ENCODE measurements at places on chromosomes 11 and 22.

DNA sequence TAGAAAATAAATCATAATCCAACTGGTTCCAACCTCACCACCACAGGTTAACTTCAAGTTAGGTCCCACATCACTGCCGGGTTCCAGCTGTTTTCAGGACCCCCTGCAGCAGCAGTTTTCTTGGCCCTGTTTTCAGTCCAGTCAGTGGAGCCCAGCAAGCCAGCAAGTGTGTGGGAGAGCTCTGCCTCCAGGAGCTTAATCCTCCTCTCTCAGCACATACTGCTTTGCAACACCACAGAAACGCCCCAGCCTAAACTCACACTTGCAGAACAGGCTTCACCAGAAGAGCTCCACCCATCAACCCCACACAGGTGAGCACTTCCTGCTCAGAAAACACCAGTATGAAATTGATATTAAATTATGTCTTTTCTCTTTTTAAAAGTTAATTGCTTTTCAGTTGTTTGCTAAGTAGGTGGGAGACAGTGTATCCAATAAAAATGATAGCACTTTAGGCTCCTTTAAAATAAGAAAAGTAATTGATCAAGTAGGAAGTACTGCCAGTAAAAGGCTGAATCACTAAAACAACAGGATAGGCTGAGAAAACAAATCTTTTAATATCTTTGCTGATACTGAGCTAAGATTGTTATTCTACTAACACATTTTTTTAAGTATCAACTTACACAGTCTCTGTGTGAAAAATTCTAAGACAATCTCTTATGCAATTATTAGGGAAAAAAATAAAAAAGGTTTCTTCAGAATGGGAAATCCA lies 81.5 kb upstream of the TP53AIP1 start:
- peak; percentile 3 for DNase-seq

- DNase-seq, result peak; percentile 75
Observed at GRCh38 chr11:86523738-86524619, 148.4 kb downstream of the ME3 start.

DNA sequence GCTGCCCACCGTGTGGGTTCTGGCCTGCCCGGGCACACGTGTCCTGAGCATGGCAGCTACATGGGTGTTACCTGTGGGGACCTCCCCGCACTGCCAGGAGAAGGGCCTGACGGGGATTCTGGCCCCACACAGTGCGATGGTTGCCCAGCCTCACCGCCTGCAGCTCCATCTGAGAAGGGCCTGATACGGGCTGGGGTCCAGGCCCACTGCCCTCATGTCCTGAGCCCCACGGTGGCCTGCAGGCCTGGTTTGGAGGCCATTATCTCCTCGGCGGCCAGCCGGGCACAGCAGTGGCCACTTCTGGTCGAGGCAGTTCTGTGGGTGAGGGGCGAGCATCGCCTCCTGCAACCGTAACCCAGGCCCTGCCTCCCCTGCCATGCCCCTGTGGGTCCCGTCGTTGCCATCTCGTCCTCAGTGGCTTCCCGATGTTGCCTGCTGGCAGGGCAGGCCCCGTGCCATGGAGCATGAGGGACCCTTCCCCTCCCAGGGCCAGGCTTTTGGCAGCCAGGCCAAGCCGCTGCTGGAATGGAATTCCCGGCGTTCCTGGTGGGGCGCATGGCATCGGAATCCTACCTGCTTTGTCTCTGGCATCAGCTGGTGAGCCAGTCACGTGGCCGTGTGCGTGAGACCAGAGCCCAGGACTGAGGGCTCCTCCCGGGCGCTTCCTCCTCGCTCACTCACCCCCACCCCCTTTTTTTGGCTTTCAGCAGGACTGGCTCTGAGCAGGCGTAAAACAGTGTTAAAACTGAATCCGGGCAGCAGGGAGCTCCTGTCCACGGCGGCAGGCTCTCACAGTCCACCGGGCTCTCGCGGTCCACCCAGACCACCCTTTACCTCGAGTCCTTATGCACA lies 71.9 kb upstream of the PPARA start:
- peak; percentile 83 for DNase-seq

DNA sequence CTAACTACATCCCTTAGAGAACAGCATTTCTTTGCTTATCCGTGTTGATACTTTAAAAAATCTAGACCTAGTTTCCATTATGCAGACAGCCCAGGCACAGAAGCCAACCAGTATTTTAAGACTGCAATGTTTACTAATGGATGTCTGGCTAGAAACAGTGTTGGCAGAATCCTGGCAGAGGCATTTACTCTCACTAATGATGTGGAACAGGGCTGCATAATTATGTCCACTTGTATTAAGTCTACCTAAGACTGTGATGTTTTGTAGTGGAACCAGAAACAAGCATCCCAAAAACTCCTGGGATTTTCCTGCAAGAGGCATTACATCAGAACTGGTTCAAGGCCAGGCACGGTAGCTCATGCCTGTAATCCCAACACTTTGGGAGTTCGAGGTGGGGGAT lies 50.2 kb upstream of the PICALM start:
- no peak for DNase-seq

DNA sequence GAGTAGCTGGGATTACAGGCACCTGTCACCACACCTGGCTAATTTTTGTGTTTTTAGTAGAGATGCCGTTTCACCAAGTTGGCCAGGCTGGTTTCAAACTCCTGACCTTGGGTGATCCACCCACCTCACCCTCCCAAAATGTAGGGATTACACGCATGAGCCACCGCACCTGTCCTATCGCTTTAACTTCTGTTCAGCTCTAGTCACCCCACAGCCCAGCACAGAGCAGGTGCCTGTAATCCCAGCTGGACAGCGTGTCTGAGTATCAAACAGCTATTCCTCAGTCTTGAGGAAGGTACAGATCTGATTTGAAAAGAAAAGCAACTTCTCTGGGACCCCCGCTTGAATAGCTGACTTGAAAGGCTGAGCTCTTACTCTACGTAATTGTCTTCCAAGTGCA lies 149.1 kb downstream of the CTTN start:
- DNase-seq, result no peak

DNA sequence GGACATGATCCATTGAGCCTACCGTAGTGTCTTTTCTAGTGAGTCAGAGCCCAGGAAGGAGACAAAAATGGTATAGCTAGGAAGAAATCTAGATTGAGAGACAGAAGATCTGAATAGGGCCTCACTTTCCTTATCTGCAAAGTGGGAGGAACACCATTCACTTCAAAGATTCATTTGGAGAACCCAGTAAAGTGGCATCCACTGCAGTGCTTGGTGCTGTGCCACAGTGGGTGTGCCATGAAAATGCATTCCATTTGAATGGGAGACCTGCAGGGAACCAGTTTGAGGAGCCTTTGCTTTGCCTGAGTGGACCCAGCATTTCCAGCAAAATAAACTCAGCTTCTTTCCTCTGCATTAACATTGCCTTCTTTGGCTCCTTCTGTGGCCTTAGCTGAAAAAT lies 470.5 kb upstream of the CADM1 start:
- no peak for DNase-seq

DNA sequence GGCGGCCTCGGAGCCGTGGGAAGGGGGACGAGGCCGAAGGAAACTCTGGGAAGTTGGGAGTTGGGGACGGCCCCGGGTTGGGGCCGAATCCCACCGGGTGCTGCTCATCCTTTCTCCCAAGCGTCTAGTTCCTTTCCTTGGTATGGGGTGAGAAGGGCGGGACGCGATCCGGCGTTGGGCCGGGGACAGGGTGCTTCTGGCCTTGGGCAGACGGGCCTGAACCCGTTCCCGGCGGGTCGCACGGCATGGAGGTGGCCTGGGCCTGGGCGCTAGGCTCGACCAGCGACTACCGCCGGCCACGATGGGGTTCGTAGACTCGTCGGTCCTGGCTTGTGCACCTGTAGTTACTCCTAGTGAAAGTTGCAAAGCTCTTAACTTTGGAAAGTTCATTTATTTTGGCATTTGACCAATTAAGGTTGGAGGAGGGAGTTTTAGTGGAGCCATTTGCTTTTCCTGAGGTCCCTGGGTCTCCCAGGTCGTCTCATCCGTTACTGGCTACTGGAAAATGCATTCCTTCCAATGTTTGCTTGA lies 1.0 kb downstream of the SYT9 start:
- DNase-seq, result peak; percentile 6

GRCh38 chr11:82750643-82751139 lies 17.0 kb upstream of the FAM181B start:
- DNase-seq, result no peak

GRCh38 chr11:93903989-93904388 lies 53.6 kb upstream of the VSTM5 start:
- DNase-seq, result no peak

DNA sequence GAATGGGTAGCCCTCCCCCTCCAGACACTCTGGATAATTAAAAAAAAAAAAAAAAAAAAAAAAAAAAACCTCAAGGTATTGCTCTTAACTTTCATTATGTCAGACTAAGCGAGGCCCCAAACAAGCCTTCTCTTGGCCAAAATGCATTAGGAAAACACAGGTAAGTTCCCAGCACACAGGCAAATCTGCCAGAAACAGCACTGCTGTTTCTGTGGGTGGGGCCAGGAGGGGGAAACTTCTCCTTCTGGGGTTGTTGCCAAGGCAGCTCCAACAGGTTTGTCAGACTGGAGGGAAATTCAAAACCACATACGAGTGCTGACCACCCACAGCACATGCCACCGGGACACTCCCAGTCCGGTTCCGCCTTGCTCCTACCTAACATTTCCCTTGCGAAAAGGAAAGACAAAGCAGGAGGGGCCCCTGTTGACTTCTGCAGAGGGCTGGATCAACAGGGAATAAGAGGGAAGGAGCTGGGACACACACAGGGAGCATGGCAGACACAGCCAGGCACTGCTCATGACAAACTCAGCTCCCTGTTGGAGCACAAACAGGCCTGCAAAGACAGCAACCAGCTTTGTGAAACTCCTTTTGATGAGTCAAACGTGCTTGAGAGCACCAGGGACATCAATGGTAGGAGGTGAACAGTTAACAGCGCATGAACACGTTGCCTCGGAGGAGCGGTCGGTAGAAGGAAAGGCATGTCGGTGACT lies 55.0 kb downstream of the MYH9 start:
- DNase-seq, result no peak

- no peak for DNase-seq
Observed at GRCh38 chr22:37132773-37133172, 16.9 kb downstream of the IL2RB start.

DNA sequence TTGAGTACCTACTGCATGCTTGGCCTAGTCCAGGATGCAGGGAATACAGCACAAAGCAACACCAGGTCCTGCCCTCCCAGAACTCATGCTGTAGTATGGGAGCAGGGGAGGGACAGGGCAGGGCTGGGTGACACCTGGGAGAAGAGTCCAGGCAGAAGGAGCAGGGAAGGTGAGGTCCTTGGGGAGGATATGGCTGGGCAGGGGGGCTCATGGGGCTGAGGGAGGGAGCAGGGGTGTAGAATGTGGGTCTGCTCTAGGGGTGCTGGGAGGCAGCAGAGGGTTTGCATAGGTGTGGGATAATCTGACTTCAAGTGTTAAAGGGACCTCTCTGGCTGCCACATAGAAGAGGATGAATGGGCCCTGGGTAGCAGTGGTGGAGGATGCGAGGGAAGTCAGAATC lies 4.8 kb downstream of the TOP3B start:
- DNase-seq, result no peak

DNA sequence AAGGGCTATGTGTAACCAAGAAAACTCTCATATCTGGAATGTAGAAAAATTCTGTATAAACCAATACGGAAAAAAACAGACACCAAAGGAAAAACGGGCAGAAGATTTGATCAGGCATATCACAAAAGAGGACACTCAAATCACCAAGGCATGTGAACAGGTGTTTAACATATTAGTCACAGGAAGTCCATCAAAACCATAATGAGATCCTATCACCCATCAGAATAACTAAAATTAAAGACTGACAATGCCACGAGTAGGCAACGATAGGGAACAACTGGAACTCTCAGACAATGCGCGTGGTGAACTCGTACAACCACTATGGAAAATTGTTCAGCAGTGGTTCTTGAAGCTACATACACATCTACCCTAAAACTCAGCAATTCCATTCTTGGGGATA lies 94.5 kb downstream of the MICAL3 start:
- no peak for DNase-seq

DNA sequence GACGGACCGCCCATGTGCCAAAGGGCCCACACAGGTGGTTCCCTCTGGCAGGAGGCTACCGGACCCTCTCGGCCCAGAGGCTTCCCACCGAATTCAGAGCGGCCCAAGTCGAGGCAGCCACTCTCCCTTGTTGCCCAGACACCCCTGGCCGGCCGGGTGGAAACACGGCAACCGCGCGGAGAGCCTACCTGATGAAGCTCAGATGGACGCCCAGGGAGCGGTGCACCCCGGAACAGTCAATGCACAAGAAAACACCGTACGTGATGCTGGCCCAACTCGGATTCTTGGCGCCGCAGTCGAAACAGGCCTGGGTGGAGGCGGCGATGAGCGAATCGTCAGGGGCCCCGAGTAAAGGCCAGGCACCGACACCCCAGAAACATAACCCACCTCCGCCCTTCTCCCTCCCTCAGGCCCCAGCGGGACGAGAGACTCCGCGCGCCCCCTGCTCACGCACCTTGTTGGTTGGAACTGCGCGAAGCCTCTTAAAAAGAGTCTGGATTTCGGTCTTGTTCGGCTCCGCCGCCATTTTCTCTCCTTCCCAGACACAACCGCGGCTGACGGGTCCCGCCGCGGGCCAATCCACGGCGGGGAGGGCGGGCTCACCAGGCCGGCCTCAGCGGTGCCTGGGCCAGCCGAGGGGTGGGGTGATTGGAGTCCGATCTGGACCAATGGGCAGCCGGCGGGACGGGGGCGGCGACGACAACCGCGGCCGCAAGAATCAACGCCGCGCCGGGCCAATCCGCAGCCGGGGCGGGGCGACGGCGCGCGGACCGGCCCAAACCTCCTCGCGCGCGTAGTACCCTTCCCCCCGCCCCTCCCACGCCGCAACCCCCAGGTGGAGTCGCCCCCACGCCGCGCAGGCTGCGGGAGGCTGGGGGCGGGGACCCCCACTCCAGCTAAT lies at the start of gene ARFGAP2:
Gene ARFGAP2, minus strand, starts transcription at position 552 of the 901 bp plus-strand sequence. Its CDS starts 26 bp downstream, at position 526.
- DNase-seq, result peak; percentile 100

DNA sequence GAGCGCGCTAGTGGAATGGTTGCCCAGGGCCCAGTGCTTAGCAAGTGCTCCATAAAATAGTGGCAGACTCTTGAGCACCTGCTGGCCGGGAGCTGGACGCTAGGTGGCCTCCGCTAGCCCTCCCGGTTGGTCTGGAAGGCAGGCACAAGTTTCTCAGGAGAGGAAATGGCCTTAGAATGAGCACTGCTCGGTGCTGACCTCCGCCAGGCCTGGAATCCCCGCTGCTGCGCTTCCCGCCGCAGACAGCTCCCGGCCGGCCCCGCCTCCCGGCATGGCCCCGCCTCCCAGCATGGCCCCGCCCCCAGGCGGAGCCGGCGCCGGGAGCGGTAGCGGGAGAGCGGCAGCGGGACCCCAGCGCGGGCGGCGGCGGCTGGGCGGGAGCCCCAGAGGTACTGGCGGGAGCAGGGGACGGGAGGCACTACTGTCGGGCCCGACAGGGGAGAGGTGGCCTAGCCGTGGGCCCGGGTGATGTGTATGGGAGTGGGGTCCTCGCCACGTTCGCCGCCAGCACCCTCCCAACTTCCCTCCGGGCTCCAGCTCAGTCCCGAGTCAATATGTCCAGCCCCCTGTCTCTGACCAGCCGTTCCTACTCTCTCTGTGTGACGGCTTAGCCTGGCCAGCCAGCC lies at the start of gene SIPA1:
Gene SIPA1, plus strand, starts transcription at position 308 of the 626 bp plus-strand sequence. CDS start 2,821 bp downstream, outside the sequence.
- DNase-seq, result peak; percentile 93

DNA sequence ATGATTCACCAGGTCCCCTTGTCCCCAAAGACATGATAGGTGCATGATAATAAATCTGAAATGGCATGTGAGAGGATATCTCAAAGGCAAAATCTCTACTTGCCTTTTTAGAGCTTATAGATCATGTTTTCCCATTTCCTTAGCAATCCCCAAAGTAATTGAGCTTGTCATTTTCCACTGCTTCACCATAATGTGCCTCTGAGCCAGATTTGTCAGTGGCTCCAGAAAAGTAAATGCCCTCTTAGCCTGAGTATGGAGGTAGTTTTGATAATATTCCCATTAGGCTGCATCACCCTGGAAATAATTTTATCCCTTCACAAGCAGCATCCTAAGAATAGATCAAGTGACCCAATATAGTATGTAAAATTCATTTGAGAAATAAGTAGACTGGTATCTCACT lies 36.7 kb upstream of the ADSL start:
- DNase-seq, result no peak
